ENCODE measurements at places on chromosomes 12 and 14.

- no peak for DNase-seq
These were observed 71.1 kb downstream of the DUSP16 start for GRCh38 chr12:12491606-12492005.

GRCh38 chr12:13079440-13079906 is 24.0 kb downstream of the GSG1 start:
- no peak for DNase-seq

DNA sequence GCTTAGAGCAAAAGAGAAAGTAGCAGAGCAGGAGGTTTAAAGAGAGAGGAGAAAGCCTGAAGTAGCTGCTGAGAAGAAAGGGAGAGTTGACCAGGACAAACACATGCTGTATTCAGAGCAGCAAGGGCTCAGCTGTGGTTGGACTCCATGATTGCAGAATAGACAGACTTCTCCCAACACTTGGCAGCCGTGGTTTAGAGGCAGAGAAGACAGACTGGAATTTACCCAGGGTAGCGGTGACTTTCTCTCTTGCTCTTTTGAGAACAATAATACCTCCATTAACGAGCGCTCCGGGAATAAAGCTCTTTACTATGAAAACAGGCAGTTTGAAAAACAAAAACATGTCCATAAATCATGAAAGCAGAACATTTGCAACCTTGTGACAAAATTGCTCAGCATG is 21.4 kb upstream of the IGF1 start:
- DNase-seq = no peak

DNA sequence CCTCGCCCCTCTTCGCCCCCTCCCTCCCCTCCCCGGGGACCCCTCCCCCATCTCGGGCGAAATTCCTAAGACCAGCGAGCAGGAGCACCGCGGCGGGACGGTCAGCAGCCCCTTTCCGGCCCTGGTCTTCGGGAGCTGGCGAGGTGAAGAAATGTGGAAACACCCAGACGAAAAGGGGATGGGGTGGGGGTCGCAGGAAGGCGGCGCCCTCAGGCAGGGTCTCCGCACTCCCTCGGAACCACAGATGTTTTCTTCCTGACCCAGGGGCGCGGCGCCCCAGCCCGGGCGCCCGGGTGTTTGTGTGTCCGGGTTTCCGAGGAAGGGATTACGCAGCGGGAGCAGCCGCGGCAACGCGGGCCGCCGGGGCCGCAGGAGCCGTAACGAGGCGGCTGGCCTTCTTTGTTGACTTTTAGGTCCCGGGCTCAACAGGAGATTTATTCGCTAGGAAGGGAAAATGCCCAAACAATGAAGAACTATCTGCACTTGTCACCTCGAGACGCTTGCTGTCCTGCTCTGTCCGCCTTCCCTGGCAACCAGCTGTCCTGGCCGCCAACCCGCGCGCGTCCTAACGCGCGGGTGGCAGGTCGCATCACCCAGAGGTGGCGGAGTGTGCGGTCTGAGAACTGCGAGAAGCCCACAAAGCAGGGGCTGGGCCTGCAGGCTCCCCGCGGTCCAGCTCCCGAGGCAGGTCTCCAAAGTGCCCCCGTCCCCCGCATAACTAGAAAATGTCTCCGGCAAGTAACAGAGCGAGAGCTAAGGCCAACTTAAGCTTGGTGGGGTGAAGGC is 7.0 kb downstream of the FOXA1 start:
- no peak for DNase-seq

- no peak for DNase-seq
These were observed 896 bp downstream of the HHIPL1 start for GRCh38 chr14:99645545-99646505.

DNA sequence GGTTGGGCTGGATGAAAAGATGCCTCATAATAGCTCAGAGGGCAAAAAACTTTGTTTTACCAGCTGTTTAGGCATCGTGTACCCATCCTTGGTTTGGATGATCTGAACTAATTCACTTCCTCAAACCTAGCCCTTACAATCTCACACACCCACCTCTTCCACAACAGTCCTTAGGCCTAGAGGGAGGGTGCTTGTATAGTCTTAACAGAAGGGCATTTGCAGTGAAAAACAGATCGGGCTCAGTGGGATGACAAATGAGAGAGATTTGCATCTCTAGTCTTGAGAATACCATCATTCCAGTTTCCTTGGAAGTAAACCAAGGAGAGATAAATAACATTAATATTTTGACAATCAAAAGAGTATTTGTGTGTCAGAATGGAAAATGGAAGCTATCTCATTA is 11.0 kb downstream of the SLCO1A2 start:
- DNase-seq = no peak

- no peak for DNase-seq
These were observed 335.5 kb downstream of the NUAK1 start for GRCh38 chr12:105803292-105803691.

DNA sequence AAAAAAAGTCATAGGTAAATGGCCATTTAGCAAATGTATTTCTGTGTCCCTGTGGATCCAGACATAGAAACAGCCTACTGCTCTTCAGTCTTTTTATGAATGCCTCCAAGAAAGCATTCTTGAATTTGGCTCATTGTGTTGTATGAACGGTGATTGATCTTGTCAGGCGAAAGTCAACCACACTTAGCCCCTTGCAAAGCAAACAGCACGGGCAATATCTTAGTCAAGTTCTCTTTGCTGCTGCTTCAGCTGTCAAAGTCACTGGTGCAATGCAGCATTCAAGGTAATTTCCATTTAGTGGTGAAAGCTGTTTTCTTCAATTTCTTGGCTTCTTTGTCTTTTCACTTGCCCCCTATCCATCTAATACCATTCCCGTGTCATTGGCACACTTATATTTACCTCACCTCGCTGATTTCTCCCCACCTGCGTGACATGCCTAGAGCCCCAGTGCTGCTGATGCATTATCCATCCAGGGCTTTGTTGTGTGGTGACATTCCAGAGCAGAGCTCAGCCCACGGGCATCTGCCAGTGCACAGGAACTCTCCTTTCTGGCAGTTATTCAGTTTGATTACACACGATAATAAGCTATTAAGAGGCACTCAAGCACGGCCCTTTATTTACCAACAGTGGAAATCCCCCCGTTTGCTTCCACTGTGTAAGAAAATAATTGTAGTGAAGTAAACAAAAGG is 362.3 kb upstream of the NOVA1 start:
- DNase-seq = no peak

GRCh38 chr14:104106471-104106991 is 21.0 kb downstream of the ASPG start:
- DNase-seq = no peak

Data from stimulated activated CD8-positive, alpha-beta memory T cell treated with anti-CD3 and anti-CD28 coated beads, Interleukin-12 subunit alpha, Interleukin-12 subunit beta, amount 100 ng/mL, for 1 hour (primary cell).